ENCODE measurements at places on chromosomes 3 and 15. TPM values are rescaled to one million over a fixed set of nuclear protein-coding genes. Genes with fewer than 3 reads are reported as not detected.

The SLCO2A1 gene
- polyA plus RNA-seq: 19.5 TPM

DNA sequence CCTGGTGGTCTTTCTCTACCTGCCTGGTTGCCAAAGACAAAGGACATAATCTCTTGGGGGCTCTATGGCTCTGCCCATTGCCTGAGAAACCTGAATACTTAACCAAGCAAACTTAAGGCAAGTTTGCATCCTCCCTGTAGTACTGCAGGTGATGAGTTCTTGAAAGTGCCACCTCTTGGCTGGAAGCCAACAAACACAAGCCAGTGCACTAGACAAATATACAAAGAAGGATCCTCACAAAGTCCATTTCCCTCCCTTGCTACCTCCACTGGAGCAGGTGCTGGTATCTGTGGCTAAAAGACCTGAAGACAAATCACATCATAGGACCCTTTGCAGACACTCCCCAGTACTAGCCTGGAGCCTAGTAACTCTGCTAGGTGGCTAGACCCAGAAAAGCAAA lies 772.3 kb downstream of the SI start:
- no peak for DNase-seq

GRCh38 chr3:104855702-104856101 lies 511.0 kb upstream of the ALCAM start:
- DNase-seq: no peak

The CASR gene
- 24.9 TPM for polyA plus RNA-seq
